Activated naive CD4-positive, alpha-beta T cell treated with anti-CD3 and anti-CD28 coated beads, Interleukin-2, amount 10 ng/mL, durations not matched to agents 7 days and 5 days (primary cell): ENCODE measurements at places on chromosomes 12 and 14.

GRCh38 chr12:51953864-51954263, 2.4 kb downstream of the ACVR1B start:
- no peak for DNase-seq

- no peak for DNase-seq
Observed at GRCh38 chr12:9405886-9406563, 197.8 kb upstream of the PZP start.

DNA sequence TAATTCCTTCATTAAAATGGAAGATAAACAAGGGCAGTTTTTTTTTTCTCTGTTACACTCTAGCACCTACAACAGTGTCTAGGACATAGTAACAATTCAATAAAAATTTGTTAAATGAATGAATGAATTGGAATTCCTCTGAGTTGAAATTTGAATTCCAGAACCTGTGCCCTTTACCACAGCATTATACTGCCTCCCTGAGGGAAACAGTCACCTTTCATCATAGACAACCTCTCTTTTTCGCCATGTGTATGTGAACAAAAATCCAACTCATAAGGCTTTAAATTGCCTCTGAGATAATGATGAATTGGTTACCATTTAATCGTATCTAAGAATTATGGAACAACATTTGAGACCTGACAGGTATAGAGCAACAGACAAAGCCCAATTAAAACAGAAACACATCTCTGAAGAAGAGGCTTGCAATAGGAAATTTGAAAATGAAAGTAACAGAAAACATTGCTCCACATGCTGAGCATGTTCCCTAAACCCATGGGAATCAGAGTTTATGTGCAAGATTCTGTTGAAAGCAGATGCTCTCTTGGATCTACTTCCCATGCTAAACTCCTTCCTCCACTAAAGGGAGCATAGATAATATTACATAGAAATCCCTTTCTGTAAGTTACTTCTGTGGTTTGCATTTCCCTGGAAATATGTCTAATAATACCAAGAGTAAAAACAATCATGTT, 657.8 kb downstream of the GALC start:
- DNase-seq: no peak

- no peak for DNase-seq
Observed at GRCh38 chr14:48725051-48725734, 861.0 kb downstream of the RPS29 start.

DNA sequence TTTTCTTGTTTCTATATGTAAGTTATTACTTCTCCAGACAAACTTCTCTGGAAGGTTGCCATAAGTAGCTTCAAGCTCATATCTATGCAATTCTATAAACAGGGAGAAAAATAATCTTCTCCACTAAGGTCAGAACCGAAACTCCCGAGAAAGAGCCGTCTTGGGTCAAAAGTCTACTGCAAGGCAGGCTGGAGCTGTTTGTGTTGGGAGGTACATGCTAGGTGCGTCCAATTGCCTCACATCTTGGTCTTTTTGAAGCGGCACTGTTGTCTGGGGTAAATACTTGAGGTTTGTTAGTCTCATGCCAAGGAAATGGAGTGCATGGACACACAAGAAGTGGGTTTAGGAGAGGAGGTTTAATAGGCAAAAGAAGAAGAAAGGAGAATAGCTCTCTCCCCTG, 674.7 kb upstream of the TMEM132C start:
- no peak for DNase-seq
